ENCODE measurements at places on chromosomes 3 and 15. TPM values are rescaled to one million over a fixed set of nuclear protein-coding genes. Genes with fewer than 3 reads are reported as not detected.

Gene CD80
- not detected for total RNA-seq

- H3K27ac ChIP-seq = no peak overlapping the region
- H3K4me3 ChIP-seq = no peak overlapping the region
- H3K4me1 ChIP-seq = 0 out of 2 replicates have a peak, but pooled peaks cover 2% of the 10 kb centered on the region
- no peaks in the 10 kb centered on the region for H3K27me3 ChIP-seq
Measured at GRCh38 chr15:85063522-85064079, 81.9 kb downstream of the PDE8A start.

GRCh38 chr15:85539491-85539890 is 159.1 kb downstream of the AKAP13 start:
- no peak overlapping the region for H3K27ac ChIP-seq
- DNase-seq = no peak
- H3K27me3 ChIP-seq = no peaks in the 10 kb centered on the region

DNA sequence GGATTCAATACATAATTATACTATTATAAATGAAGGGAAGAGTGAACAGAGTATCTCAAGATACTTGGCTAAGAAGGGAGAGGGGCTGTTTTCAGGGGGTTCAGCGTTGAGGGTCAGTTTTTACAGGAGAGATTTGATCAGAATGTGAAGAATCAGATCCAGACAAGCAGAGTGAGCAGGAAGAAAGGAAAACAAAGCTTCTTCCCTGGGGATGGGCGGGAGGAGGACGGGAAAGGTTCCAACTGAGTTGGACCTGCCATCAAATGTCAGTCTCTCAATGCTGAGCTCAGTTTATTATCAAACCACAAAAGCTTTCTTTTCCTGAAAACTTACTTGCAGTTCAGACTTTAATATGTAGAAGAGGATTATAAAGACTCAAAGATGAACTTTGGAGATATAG is 6.0 kb upstream of the MELTF start:
- no peaks in the 10 kb centered on the region for H3K36me3 ChIP-seq
- no peak overlapping the region for H3K4me3 ChIP-seq
- H3K27me3 ChIP-seq = peaks cover 10% of the 10 kb centered on the region
- H3K27ac ChIP-seq = no peak overlapping the region

Gene OIP5
- total RNA-seq = 30.4 TPM

Gene CILP
- not detected for total RNA-seq

Gene SATB1
- total RNA-seq = 31.1 TPM

Gene SMCO1
- total RNA-seq = not detected

DNA sequence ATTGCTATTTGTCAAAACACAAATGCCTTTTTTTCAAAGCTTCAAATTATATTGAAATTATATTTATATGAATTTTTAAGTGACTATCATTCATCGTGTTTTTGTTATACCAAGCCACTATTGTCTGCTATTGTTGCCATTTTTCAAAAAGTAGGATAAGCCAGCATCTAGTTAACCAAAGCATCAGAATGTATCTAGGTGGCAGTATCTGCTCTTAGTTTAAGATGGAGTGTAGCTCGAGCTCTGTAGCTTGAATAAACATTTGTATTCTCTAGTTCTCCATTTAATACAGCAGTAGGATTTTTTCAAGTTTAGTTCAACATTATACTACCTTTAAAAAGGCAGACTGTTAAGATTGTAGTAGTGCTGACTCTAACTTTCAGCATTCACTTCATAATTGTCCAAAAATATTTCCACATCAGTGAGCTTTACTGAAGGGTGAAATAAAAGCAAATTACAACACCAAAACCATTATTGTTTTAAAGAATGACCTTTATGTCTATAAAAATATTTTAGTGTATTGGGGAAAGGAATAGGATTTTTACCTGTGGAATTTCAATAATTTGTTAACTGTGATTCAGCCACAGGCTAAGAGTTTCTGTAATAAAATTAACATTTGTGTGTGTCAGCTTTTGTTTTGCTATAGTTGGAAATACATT is 19.6 kb upstream of the C15orf61 start:
- no peak for DNase-seq
- no peak overlapping the region for H3K4me3 ChIP-seq
- no peaks in the 10 kb centered on the region for H3K27me3 ChIP-seq
- peaks cover 19% of the 10 kb centered on the region for H3K4me1 ChIP-seq

Measured in WTC11 (cell line).